ENCODE measurements at places on chromosomes 3 and 15.

DNA sequence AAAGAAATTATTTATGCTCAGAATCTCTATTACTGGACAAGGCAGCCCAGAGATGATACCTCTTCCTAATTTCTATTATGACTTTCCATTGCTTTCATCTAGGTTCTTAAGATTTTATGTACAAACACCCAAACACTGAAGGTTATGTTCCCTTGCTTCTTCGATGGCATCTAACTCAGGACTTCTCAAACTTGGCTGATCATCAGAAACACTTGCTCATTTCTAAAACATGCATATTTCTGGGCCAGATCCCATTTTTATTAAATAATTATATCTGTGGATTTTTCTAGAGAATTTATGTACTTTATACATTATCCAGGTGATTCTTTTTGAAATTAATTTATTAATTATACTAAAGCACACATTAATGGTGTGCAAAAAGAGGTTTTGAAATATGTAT, 482.4 kb upstream of the NR2F2 start:
- DNase-seq: no peak

DNA sequence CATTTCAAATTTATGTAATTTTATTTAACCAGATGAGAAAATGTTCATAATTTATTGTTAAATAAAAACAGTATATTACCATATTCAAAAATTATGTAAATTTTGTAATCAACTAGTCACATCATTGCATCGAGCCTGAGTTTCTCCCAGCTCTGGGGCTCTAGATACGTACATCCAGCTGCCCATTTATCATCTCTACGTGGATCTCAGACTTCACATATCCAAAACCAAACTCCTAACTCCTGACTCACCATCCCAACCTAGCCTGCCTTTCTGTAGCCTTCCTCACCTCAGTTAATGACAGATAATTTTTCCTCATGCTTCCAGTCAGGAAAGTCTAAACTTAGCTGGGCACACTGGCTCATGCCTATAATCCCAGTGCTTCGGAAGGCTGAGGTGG, 194.8 kb downstream of the SSR3 start:
- DNase-seq: no peak

- DNase-seq: no peak
These were observed 412.1 kb downstream of the TBL1XR1 start for GRCh38 chr3:176785171-176785570.

- DNase-seq: no peak
These were observed 25.0 kb downstream of the DPH3 start for GRCh38 chr3:16239780-16240179.

DNA sequence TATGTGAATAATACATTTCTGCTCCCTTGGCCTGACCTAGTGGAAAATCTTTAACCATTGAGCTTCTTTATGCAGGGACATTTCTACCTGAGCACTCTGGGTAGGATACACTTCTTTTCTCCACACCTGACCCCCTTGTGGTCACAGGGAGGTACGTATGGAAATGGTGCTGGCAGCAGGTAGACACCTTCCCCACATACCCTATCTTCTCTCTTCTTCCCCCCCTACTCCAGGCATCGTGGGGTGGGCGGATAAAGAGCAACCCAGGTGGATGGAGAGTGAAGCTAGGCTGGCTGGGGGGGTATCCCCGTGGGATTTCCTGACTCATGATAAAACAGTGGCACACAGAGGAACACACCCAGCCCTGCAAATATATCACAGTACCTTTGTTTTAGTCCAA, 312.1 kb downstream of the ARRDC4 start:
- DNase-seq: no peak

GRCh38 chr3:169272532-169272931, 391.0 kb downstream of the MECOM start:
- no peak for DNase-seq

DNA sequence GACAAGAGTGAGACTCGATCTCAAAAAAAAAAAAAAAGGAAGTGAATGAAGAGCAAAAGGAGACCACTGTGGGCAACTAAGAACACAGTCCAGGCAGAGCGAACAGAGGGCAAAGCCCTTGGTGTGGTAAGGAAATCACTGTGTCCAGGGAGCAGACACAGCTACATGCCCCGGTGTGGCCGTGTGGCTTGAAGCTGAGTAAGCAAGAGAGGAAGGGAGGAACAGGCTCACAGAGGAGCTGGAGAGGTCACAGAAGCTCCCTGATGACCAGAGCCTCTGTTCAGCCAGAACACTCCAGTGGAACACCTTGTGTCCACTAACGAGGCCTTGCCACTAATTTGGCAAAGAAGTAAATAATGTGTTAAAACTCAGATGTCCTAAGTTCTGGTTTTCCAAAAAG, 60.6 kb upstream of the GATA2 start:
- no peak for DNase-seq
